Progenitor cell of endocrine pancreas (in vitro differentiated cells): ENCODE measurements at places on chromosomes 12 and 14.

GRCh38 chr12:92574911-92575570 lies 127.7 kb upstream of the PLEKHG7 start:
- no peak for DNase-seq

DNA sequence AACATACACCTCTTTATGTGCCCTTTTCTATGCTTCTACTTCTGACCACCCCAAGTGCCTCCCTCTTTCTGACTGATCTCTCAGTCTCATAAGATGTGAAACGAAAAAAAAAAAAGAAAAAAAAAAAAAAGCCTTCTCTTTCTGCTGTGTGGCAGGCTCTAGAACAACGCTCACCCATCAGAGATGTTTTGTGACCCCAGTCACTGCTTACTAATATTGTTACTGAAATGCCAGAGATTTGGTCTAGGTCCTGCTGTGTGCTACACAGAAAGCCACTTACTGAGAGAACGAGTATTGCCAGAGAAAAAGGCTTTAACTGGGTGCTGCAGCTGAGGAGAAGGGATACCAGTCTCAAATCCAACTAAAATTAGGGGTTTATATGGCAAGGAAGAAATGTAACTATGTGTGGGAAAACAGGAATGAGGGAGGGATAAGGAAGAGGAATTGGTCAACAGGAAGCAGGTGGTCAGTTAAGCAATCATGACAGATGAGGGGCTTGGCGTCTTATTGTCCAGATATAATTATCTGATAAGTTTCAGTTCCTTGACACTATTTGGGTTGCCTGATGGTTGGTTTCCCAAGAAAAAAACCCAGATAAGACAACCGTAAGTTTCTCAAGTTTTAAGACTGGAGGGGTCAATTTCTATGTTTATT lies 149.0 kb downstream of the NAV3 start:
- DNase-seq: no peak

DNA sequence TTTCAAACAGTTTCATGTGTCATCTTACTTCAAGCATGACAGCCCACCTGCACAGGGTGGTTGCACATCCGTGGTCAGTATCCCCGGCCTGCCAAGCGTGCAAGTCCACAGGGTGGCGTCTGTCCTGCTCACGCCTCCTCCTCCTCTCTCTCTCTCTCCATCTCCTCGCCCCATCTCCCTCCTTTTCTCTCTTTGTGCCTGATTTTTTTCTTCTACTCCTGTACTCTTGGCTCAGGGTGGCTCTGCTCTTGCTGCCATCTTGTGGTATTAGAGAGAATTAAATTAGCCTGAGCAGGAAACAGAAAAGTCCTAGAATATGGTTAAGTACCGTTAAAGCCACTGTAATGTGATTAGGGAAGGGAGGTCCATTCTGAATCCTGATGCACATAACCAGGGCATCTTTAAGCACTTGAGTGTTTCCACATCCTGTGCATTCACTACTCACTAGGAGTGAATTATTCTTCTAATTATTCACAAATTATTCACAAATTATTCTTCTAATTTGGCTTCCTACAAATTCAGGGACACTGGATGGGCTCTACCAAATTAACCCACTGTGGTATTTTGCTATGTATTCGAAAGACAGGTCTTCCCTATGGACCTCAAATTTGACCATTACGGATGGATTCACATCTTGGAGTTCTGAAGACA lies 25.5 kb upstream of the DTX1 start:
- DNase-seq: no peak

- DNase-seq: no peak
Measured at GRCh38 chr14:101315802-101316296, 245.4 kb upstream of the DIO3 start.

DNA sequence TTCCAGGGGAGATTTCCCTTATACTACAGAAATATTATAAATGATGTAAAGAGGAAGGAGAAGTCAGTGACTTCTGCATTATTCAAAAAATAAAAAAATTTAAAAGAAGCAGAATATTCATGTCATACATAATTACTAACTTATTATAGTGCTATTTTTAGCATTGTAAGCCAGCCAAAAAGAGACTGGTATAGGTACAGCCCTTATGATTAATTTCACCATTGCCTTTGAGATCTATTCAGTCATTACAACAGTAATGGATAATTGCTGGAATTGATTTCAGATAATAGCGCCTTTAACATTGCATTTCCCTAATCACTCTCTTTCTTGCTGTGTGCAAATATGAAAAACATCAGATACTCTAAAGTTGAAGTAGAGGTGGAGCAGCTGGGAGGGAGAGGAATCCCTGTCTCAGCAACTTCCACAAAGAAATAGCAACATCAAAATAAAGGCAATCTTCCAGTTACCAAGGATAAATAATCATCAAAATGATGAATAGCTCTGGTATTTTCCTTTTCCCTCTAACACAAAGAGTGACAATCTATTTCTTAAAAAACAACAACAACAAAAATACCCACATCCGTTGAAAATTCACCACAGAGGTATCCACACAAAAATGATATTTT lies 71.8 kb upstream of the OVCH1 start:
- DNase-seq: no peak

- DNase-seq: no peak
Measured at GRCh38 chr12:15679151-15679550, 110.0 kb downstream of the EPS8 start.

- no peak for DNase-seq
Measured at GRCh38 chr14:79044894-79045624, 874.9 kb downstream of the NRXN3 start.

DNA sequence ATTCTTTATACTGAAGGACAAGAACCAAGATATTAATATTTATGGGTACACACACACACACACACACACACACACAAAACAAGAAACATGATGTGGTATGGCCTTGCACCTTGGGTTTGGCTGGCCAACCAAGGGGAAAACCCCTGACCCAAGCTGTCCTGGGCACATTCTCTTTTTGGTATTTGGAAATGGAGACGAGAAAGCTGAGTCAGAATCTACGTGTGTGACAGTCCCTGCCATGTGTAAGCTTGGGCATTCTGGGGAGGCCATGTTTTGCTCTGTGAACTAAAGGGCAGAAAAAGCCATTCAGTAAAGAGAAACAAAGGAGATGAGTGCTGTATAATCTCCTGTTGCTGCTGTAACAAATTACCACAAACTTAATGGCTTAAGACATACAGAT lies 35.6 kb downstream of the PTGER2 start:
- DNase-seq: no peak

DNA sequence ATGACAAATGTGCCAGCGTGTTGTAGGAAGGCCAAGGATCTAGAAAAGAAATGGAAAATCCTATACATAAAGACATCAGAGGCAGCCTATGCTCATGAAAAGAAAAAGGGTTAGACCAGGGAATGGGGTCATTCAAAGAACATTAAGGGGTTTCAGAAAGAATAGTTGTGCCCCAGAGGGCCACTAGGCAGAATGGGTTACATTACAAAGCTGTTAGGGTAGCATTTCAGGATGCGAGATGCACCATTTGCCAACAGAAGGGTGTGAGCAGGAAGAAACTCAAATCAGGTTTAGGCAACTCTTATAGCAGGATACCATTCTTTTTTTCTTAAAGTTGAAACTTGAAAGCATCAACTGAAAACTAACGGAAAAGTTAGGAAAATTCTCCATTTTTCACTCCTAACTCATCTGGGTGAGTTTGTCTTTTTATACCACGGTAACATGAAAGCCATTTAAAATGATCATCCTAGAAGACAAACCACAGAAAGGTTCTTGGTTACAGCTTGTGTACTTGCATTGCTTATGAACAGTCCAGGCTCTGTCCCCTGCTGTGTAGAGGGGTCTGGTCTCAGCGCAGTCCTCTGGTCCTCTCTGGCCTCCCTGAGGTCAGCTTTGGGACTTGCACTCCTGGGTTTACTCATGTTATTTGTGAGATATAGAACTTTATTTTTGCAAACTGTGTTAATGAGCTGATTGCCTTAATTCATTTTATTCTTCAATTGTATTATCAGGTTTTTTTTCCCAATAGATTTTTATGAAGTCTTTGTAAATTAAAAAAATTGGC lies 209.1 kb downstream of the DACT1 start:
- no peak for DNase-seq

DNA sequence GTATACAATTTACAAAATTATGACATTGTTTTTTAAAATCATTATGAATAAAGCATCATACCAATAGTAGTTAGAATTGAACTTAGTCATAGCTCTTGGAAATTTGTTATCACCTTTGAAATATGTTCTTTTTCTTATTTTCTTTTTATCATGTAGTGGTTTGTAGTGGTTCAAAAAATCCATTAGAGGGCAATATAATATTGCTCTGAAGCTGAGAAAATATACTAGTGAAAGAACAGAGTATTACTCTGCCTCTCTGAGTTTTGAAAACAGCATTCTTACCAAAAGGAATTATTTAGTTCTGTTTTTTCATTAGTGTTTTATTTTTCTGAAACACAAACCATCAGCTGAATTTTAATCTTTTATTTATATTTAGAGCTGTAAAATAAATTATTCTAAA lies 76.2 kb downstream of the PDZRN4 start:
- DNase-seq: no peak

DNA sequence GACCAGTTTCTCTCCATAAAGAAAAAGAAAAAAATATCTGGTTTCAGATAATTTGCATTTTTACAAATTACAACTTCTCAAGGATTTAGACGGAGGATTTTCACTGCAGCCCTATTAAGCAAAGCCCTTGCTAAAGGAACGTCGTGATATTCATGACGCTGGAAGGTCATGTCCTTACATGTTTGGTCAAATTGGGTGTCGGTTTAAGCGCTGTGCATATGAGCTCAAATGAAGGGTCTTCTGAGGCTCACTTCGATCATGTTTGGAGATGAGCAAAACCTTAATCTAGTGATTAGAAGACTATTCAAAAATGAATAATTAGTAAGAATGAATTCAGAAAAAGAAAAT lies 67.3 kb upstream of the USP15 start:
- no peak for DNase-seq

- no peak for DNase-seq
Measured at GRCh38 chr14:53140585-53140984, 12.5 kb downstream of the DDHD1 start.

DNA sequence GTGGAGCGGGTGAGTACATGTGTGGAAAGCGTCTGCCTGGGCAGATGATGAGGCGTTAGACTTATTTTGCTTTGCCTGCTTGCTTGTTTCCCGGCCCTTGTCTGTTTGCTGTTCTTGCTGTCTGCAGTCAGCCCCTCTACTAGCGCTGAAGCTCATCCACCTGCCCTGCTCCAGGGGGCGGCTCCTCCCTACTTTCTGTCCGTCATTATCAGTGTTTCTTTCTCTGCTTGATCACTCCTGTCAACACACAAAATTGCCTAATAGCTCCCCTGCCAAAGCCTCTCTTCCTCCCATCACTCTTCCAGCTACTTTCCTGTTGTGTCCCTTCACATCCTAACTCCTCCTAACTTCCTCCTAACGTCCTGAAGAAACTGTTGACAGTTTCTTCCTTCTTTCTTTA lies 34.9 kb upstream of the GALNT8 start:
- DNase-seq: no peak

- DNase-seq: no peak
Measured at GRCh38 chr12:46608431-46609272, 217.1 kb downstream of the SLC38A4 start.

- DNase-seq: no peak
Measured at GRCh38 chr12:46489951-46490388, 117.4 kb upstream of the SLC38A2 start.

- no peak for DNase-seq
Measured at GRCh38 chr14:105204206-105204930, 23.3 kb upstream of the NUDT14 start.

- no peak for DNase-seq
Measured at GRCh38 chr12:24797901-24798300, 151.0 kb downstream of the BCAT1 start.

DNA sequence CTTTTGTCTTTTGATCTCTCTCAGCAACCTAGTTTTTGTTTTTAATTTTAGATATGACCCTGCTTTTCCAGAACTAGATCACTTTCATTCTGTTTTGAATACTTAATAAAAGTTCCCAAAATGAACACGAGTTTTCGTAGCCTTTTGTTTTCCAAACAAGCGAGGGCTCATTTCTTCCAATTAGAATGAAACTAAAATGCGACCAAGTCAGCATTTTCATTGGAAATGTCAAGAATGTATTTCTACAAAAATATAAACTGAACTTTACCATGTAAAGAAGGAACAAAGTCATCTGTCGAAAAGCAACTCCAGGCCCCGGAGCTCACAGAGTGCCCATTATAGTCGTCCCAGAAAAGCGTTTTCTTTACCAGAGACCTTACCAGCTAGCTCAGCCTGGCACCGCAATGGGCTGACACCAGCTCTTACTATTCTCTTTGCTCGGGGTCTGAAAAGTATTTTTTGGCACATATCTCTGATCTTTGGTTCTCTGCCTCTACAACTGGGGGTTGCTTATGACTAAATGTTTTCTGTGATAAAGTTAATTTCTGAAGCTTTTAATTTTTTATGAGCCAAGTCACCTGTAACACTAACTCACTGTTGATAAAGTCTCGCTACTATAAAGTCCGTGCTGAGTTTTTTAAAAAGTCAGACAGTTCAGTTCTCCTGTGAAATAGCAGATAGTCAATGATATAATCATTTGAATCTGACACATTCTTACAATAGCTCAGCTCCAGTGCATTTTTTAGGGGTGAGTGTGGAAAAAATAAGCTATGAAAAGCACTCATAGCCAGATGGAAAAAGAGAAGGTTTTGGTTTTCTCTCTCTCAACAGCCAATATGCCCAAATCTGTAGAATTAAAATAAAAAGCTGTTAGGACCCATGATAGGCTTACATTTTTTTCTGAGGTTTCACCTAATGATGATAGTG lies 43.4 kb downstream of the SAMD4A start:
- no peak for DNase-seq

GRCh38 chr14:26845151-26845818 lies 247.5 kb upstream of the NOVA1 start:
- DNase-seq: no peak

- DNase-seq: no peak
Measured at GRCh38 chr14:103308717-103309616, 25.1 kb upstream of the EIF5 start.

- no peak for DNase-seq
Measured at GRCh38 chr14:23538785-23539184, 12.8 kb downstream of the ZFHX2 start.

DNA sequence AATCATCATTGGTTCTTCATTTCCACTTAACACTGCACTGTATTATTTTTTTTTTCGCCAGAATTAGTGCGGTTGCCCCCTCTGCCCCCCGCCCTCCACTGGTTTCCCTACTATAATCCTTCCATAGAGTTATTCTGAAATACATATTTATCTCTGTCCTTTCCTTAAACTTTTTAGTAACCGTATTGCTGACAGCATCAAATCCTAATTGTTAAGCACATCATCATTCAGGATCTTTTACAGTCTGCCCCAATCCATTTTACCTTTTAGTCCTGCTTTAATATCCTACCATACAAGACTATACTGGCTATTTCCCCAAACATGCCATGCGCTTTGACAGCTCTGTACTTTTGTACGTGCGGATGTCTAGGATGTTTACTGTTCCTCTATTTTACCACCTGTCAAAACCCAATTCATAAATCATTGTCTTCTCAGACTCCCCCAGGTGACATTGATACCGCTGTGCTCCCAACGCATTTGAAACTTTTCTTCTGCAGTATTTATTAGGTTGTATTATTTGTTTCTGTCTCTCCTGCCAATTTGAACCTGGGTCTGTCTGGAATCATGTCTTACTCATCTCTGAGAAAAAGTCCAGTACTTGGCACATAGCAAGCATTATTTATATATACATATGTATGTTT lies 1.0 kb downstream of the FGFR1OP2 start:
- DNase-seq: no peak
